ENCODE measurements at places on chromosomes 6 and 20. TPM values are rescaled to one million over a fixed set of nuclear protein-coding genes. Genes with fewer than 3 reads are reported as not detected.

DNA sequence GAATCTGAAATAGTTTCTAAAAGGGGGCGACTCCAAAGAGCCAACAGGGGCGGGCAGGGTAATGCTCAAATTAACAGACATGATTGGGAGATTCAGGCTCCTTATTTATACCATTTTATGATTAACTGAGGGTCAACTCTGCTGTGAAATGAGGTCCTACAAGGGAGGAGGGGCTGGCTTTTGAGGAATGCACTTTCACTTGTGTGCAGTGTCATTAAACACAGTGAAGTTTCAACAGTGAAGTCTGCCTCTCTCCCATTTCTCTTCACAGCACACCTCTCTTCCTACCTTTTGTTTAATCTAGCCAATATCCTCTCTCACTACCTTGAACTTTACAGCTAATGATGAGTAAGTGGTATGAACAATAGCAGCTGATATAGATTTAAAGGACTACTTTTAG lies 557.3 kb upstream of the CITED2 start:
- no peaks in the 10 kb centered on the region for H3K36me3 ChIP-seq
- peaks cover 8% of the 10 kb centered on the region for H3K4me1 ChIP-seq
- no peak overlapping the region for H3K27ac ChIP-seq
- no peak for DNase-seq
- H3K4me3 ChIP-seq = no peak overlapping the region

Gene SDCBP2
- polyA plus RNA-seq = 4.2 TPM

GRCh38 chr6:22399693-22400092 lies 102.9 kb upstream of the PRL start:
- no peak overlapping the region for H3K27ac ChIP-seq
- H3K27me3 ChIP-seq = no peaks in the 10 kb centered on the region
- H3K4me3 ChIP-seq = no peak overlapping the region
- DNase-seq = peak; percentile 55

DNA sequence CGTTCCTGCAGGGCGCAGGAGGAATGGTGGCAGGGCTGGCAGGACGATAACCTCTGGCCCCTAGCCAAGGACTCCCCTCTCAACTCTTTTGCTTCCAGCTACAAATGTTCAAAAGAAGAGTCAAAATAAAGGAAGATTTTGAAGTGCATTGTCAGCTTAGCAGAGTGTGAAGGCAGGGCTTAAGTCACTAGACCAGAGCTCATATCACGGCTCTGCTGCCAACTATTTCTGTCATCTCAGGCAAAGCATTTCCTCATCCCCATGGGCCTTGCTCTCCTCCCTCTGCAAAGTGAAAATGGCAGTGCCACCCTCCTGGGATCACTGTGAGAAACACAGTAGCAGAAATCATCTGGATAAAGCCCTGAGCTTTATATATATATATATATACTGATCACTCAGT lies 36.7 kb downstream of the CFAP61 start:
- no peaks in the 10 kb centered on the region for H3K36me3 ChIP-seq
- H3K27ac ChIP-seq = no peak overlapping the region
- H3K4me1 ChIP-seq = peaks cover 8% of the 10 kb centered on the region
- H3K27me3 ChIP-seq = peaks cover 6% of the 10 kb centered on the region

DNA sequence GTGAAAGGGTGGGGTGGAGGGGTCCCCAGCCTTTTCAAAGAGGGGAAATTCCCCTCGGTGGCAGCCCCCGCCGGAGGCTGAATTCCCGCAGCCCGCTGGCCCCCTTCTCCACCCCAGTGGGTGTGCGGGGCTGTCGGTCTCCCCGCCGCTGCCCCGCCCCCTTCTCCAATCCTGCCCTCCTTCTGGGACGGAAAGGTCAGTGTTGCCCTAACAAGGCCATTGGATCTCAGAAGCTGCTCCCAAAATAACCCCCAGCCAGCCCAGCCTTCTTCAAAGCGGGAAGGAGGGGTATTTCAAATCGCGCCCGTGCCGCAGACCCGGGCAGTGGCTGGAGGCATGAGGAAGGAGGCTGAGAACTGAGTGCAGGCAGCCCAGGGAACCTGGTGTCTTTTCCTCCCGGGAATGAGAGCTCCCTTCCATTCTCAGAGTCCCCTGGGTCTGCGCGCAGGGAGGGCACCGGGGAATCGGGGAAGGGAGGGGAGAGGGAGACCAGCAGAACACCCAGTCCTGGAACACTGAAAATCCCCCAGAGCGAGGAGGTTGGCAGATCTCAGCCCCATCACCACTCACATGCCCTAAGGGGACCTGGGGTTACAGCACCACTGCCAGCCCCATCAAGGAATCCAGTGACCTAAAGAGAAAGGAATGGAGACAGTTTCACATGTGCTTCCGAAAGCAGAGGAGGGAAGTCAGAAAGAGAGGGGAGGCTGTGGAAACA lies at the start of gene JPH2:
TSS of gene JPH2 (minus strand) at position 135 of the 718 bp plus-strand sequence. CDS start 483 bp downstream, outside the sequence.
- H3K4me1 ChIP-seq = peaks cover 13% of the 10 kb centered on the region
- peak; percentile 89 for DNase-seq
- H3K4me3 ChIP-seq = peak within 1 kb of the TSS; percentile 79
- no peaks in the 10 kb centered on the region for H3K27me3 ChIP-seq
- H3K36me3 ChIP-seq = no peaks in the 10 kb centered on the region

DNA sequence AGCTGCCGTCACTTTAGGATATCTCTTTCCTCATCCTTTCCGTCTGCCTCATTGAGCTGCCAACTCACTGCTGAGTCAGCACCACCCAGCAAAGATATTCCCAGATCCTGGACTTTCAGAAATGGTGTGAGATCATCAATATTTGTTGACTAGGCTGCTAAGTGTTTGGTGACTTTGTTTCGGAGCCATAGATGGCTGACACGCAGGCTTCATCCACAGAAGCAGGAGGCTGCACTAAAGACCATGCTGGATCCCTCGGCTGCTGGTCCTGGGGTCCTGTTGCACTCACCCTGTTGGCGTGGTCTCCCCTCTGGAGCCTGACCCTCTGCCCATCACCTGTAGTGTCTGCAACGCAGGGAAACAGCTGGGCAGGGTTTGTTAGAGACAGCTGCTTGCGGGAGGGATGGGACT lies 96.5 kb downstream of the ERMARD start:
- no peak overlapping the region for H3K27ac ChIP-seq
- H3K4me1 ChIP-seq = no peaks in the 10 kb centered on the region
- peak; percentile 37 for DNase-seq
- no peak overlapping the region for H3K4me3 ChIP-seq
- peaks cover 4% of the 10 kb centered on the region for H3K27me3 ChIP-seq
- no peaks in the 10 kb centered on the region for H3K36me3 ChIP-seq

DNA sequence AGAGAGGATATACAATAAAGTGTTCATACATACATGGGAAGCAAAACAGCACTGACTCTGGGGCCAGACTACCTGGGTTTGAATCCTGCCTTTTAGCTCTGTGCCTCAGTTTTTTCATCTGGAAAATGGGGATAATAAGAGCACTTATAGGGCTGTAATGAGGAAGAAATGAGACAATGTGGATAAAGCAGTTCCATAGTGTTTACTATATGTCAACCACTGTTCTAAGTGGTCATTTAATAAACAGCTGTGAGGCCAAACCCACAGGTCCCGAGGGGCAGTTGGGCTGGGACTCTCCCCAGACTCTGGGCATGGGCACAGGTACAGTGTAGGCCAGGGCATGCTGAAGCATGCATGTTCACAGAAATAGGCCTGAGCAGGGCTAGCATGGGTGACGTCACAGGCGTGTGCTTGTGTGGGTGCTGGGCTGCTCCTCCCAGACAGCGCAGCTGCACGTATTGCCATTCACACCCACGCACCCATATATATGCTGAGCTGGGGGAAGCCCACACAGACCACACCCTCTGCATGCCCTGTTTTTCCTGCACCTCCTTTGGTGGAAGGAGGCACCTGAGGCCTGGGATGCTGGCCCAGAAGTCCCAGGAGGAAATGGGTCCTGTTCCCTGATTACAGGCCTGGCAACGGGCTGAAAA lies 3.5 kb upstream of the PLCG1 start:
- H3K36me3 ChIP-seq = no peaks in the 10 kb centered on the region
- no peak overlapping the region for H3K4me3 ChIP-seq
- no peak overlapping the region for H3K27ac ChIP-seq

Gene SIRPD
- not detected for polyA plus RNA-seq

Gene RIPOR2
- 3.3 TPM for polyA plus RNA-seq

Gene MAK
- polyA plus RNA-seq = 0.14 TPM

GRCh38 chr6:126661646-126662045 lies 321.7 kb downstream of the CENPW start:
- H3K36me3 ChIP-seq = no peaks in the 10 kb centered on the region
- no peaks in the 10 kb centered on the region for H3K27me3 ChIP-seq
- no peak overlapping the region for H3K4me3 ChIP-seq
- peaks cover 53% of the 10 kb centered on the region for H3K4me1 ChIP-seq
- DNase-seq = peak; percentile 92
- H3K27ac ChIP-seq = peak overlapping the region; percentile 78

DNA sequence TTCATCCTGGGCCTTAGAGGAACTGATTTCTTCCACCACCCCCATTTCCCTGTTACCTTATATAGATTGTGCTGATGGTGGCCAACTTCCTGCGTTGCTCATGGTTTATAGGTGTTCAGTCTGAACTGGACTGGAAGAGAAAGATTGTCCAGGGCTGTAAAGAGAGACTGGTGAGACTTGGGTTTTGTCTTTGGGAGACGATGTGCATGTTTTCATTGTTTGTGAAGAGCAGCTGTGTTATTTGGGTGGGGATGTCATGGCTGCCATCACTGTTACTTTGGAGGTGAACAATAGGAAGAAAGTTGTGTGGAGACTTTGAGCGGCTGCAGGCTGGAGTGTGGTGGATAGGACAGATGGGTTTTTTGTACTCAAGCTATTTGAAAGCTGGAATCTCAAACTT lies 15.6 kb upstream of the MPC1 start:
- H3K27ac ChIP-seq = no peak overlapping the region
- no peak overlapping the region for H3K4me3 ChIP-seq
- H3K4me1 ChIP-seq = peaks cover 8% of the 10 kb centered on the region

GRCh38 chr20:46028110-46028509 lies 905 bp upstream of the SLC12A5 start:
- no peaks in the 10 kb centered on the region for H3K36me3 ChIP-seq
- H3K4me3 ChIP-seq = no peak overlapping the region
- no peak for DNase-seq
- H3K27ac ChIP-seq = no peak overlapping the region
- peaks cover 47% of the 10 kb centered on the region for H3K27me3 ChIP-seq

- H3K27me3 ChIP-seq = no peaks in the 10 kb centered on the region
- DNase-seq = peak; percentile 87
- H3K4me1 ChIP-seq = peaks cover 22% of the 10 kb centered on the region
- H3K4me3 ChIP-seq = no peak overlapping the region
Measured at GRCh38 chr20:54061101-54061881, 9.1 kb downstream of the BCAS1 start.

GRCh38 chr6:45394586-45395095 lies 16.9 kb upstream of the SUPT3H start:
- H3K27me3 ChIP-seq = no peaks in the 10 kb centered on the region
- no peak overlapping the region for H3K4me3 ChIP-seq
- 0 out of 2 replicates have a peak, but pooled peaks cover under 1% of the 10 kb centered on the region for H3K4me1 ChIP-seq
- no peak for DNase-seq
- H3K36me3 ChIP-seq = no peaks in the 10 kb centered on the region

Measured in GM23248 (cell line).